ENCODE measurements at places on chromosomes 7 and 10. TPM values are rescaled to one million over a fixed set of nuclear protein-coding genes. Genes with fewer than 3 reads are reported as not detected.
A peak's percentile ranks its signal among the peaks of the same experiment; 100 is the strongest.

The SPDYE9 gene
- total RNA-seq: not detected

The PSMC2 gene
- total RNA-seq: 131 TPM

The ACSM6 gene
- not detected for total RNA-seq

The ABHD11 gene
- 16.3 TPM for total RNA-seq

The AGAP9 gene
- 7.6 TPM for total RNA-seq

The VWA2 gene
- total RNA-seq: 2.0 TPM

The NEURL1 gene
- total RNA-seq: 3.8 TPM

The JCAD gene
- 2.3 TPM for total RNA-seq

The HK1 gene
- total RNA-seq: 197 TPM

The MORN4 gene
- total RNA-seq: 17.6 TPM

DNA sequence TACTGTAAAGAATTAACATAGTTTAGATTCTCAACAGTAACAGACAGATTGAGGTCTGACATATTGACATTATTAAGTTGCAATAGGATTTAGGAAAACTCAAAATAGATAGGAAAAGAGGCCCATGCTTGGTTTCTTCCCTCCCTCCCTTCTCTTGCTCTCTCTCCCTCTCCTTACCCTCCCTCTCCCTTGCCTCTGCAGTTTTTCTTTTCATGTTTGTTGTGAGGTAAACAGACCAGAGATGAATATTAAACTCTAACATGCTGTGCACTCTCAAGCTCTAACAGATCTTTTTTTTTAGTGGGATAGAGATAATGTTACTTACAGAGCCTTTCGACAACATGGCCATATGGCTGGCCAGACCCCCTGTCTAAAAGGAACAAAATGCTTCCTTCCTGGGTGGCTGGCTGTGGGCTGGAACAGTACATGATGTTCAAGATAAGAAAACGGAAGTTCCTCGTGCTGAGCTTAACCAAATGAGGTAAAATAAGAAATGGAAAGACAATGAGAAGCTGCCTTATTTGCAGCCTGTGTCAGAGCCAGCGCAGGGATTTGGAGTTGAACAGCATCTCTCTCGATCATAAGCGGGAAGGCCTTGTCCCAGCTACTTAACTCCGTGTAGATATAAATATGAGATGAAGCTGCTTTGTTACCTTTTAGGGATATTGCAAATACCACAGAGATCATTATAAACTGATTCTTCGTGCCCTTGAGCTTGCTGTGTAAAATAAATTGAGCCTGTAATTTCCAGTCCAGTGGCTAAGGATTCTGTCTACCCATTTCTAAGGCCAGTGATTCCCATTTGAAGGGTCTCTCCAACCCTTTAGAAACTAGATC lies 391.9 kb upstream of the NPVF start:
- H3K27me3 ChIP-seq: no peaks in the 10 kb centered on the region
- no peak overlapping the region for H3K27ac ChIP-seq
- no peaks in the 10 kb centered on the region for H3K36me3 ChIP-seq

DNA sequence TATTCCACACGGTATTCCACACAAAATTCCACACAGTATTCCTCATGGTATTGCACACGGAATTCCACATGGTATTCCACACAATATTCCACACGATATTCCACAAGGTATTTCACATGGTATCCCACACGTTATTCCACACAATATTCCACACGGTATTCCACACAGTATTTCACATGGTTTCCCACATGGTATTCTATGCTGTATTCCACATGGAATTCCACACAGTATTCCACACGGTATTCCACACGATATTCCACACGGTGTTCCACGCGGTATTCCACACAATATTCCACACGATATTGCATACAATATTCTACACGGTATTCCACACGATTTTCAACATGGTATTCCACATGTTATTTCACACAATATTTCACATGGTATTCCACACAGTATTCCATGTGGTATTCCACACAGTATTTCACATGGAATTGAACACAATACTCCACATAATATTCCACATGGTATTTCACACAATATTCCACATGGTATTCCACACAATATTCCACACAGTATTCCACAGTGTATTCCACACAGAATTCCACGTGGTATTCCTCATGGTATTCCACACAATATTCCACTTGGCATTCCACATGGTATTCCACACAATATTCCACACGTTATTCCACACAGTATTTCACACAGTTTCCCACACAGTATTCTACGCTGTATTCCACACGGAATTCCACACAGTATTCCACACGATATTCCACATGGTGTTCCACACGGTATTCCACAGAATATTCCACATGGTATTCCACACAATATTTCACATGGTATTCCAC lies 136.0 kb upstream of the CHST15 start:
- H3K27me3 ChIP-seq: no peaks in the 10 kb centered on the region
- no peaks in the 10 kb centered on the region for H3K4me1 ChIP-seq
- no peak overlapping the region for H3K4me3 ChIP-seq
- no peaks in the 10 kb centered on the region for H3K36me3 ChIP-seq
- no peak overlapping the region for H3K27ac ChIP-seq
- DNase-seq: no peak

- DNase-seq: no peak
- peaks cover 22% of the 10 kb centered on the region for H3K4me1 ChIP-seq
- no peak overlapping the region for H3K27ac ChIP-seq
- H3K36me3 ChIP-seq: no peaks in the 10 kb centered on the region
- no peaks in the 10 kb centered on the region for H3K27me3 ChIP-seq
- H3K4me3 ChIP-seq: no peak overlapping the region
Observed at GRCh38 chr10:110076559-110077318, 69.0 kb downstream of the ADD3 start.

GRCh38 chr7:133135451-133135850 lies 53.6 kb upstream of the CHCHD3 start:
- no peaks in the 10 kb centered on the region for H3K27me3 ChIP-seq
- H3K27ac ChIP-seq: no peak overlapping the region
- H3K36me3 ChIP-seq: no peaks in the 10 kb centered on the region
- no peak overlapping the region for H3K4me3 ChIP-seq
- no peak for DNase-seq
- no peaks in the 10 kb centered on the region for H3K4me1 ChIP-seq

GRCh38 chr7:43584195-43584586 lies 1.3 kb downstream of the STK17A start:
- no peak overlapping the region for H3K27ac ChIP-seq
- H3K4me1 ChIP-seq: peaks cover 10% of the 10 kb centered on the region
- H3K36me3 ChIP-seq: no peaks in the 10 kb centered on the region
- peaks cover 10% of the 10 kb centered on the region for H3K27me3 ChIP-seq
- H3K4me3 ChIP-seq: peak overlapping the region; percentile 72
- DNase-seq: no peak

- DNase-seq: peak; percentile 92
- H3K4me3 ChIP-seq: no peak overlapping the region
- no peaks in the 10 kb centered on the region for H3K4me1 ChIP-seq
- no peaks in the 10 kb centered on the region for H3K36me3 ChIP-seq
- no peak overlapping the region for H3K27ac ChIP-seq
- H3K27me3 ChIP-seq: no peaks in the 10 kb centered on the region
Observed at GRCh38 chr10:15744217-15744865, 24.6 kb upstream of the ITGA8 start.

DNA sequence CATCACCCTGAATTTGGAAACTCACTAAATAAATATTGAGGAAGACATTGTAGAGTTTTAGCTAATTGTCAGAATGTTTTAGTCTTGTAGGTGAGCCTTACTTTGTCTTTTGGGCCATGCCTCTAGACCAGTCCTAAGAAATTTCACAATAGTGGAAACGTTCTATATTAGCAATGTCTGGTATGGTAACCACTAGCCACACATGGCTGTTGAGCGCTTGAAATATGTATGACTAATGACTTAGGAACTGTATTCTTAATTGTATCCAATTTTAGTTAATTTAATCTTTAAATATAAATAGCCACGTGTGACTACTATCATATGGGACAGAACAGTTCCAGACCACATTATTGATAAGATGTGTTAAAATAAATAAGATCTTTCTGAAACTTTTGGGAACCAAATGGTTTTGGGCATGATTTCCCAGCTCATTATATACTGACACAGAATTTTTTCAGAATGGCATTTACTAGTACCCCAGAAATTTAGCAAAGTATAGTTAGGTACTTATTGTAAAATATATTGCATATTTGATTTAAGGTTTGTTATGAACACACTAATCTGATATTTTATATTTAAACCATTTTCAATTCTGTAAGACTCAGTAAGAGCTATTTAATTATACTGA lies 95.0 kb downstream of the VPS50 start:
- no peaks in the 10 kb centered on the region for H3K27me3 ChIP-seq
- H3K27ac ChIP-seq: no peak overlapping the region
- no peaks in the 10 kb centered on the region for H3K4me1 ChIP-seq

GRCh38 chr10:50517626-50518025 lies 106.1 kb downstream of the SGMS1 start:
- no peak overlapping the region for H3K4me3 ChIP-seq
- H3K27ac ChIP-seq: no peak overlapping the region
- H3K36me3 ChIP-seq: no peaks in the 10 kb centered on the region
- no peak for DNase-seq
- H3K27me3 ChIP-seq: no peaks in the 10 kb centered on the region

DNA sequence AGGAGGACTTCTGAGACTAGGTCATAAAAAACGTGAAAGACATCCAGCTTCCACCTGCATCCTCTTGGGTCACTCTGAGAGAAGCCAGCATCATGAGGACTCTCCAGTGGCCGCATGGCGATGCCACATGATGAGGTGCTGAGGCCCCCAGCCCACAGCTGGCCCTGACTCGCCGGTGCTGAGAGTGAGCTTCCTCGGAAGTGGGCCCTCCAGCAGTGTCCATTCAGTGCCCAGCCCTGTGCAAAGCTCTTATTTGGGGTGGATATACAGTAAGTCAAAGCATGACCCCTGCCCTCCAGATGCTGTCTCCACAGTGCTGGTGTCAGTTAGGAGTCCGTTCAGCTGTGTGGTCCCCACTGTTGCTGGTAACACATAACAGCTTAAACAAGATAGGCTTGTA lies 93.6 kb upstream of the CHST15 start:
- DNase-seq: no peak
- no peak overlapping the region for H3K27ac ChIP-seq
- H3K4me3 ChIP-seq: no peak overlapping the region
- H3K4me1 ChIP-seq: no peaks in the 10 kb centered on the region

DNA sequence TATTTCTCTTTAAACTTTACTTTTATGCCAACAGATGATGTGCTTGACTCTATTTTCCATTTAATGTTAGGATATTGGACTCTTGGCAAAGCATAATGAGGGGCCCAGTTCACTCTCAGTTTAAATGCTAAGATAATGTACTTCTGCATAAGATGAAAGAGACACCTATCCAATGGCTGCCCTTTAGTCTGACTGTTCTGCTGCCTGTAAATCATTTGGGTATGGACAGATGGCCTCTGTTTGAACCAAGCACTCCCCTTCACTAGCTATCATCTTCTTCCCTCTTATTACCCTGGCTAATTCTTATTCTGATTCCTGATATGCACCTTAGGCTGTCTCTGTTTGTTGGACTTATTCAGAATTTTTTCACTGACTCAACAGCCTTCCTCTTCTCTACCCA lies 72.1 kb downstream of the SEM1 start:
- H3K27me3 ChIP-seq: no peaks in the 10 kb centered on the region
- no peak for DNase-seq
- no peak overlapping the region for H3K27ac ChIP-seq
- H3K4me3 ChIP-seq: no peak overlapping the region
- no peaks in the 10 kb centered on the region for H3K36me3 ChIP-seq

GRCh38 chr10:116667484-116667883 lies 46.7 kb downstream of the PNLIPRP2 start:
- no peak for DNase-seq
- H3K4me1 ChIP-seq: peaks cover 21% of the 10 kb centered on the region
- H3K4me3 ChIP-seq: no peak overlapping the region
- H3K36me3 ChIP-seq: peaks cover 3% of the 10 kb centered on the region
- H3K27ac ChIP-seq: no peak overlapping the region
- H3K27me3 ChIP-seq: no peaks in the 10 kb centered on the region

- H3K27me3 ChIP-seq: no peaks in the 10 kb centered on the region
- H3K36me3 ChIP-seq: no peaks in the 10 kb centered on the region
- no peak overlapping the region for H3K27ac ChIP-seq
- DNase-seq: no peak
Observed at GRCh38 chr7:98217623-98218582, 6.7 kb downstream of the BHLHA15 start.

- DNase-seq: no peak
- no peak overlapping the region for H3K27ac ChIP-seq
- no peak overlapping the region for H3K4me3 ChIP-seq
- H3K36me3 ChIP-seq: no peaks in the 10 kb centered on the region
Observed at GRCh38 chr10:66552331-66552730, 373.5 kb upstream of the LRRTM3 start.

GRCh38 chr7:68718097-68718551 lies 880.2 kb upstream of the AUTS2 start:
- no peak for DNase-seq
- H3K27me3 ChIP-seq: no peaks in the 10 kb centered on the region
- no peaks in the 10 kb centered on the region for H3K4me1 ChIP-seq
- no peaks in the 10 kb centered on the region for H3K36me3 ChIP-seq

GRCh38 chr7:76292213-76292573 lies 10.3 kb upstream of the HSPB1 start:
- no peak overlapping the region for H3K27ac ChIP-seq
- H3K4me1 ChIP-seq: peaks cover 23% of the 10 kb centered on the region
- H3K27me3 ChIP-seq: no peaks in the 10 kb centered on the region
- peak overlapping the region; percentile 32 for H3K4me3 ChIP-seq
- H3K36me3 ChIP-seq: no peaks in the 10 kb centered on the region
- no peak for DNase-seq

DNA sequence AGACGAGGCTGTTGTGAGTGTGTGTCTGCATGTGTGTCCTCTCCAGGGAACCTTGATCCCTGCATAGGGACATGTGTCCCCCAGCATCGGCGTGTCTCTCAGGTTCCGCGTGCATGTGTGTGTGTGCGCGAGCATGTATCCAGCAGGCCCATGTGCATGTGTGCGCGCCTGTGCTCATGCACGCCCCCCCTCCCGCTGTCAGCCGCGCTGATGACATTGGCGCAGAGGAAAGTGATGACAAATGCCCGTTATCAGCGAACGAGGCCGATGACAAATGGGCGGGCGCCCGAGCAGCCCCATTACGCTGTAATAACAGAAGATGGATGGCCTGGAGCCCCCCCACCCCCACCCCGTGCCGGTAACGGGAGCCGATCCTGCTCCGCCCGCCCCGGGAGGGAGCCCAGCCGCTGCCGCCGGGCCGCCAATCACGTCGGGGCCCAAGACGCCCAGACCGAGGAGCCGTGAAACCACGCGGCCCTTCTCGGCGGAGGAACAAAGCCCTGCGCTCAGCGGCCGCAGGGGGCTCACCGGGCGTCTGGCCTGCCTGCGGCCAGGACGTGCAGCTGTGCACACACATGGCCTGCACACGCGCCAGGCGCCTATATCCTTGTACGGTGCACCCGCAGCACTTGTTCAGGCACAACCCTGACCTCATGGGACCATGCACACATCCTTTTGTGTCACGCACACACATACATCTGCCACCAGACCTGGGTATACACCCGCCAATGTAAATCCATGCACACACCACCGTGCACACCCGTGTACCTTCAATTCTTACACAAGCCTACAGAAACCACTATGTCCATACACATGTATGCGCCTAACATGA lies 21.5 kb downstream of the POLL start:
- H3K27ac ChIP-seq: no peak overlapping the region
- H3K27me3 ChIP-seq: peaks cover 57% of the 10 kb centered on the region

- H3K4me3 ChIP-seq: no peak overlapping the region
- H3K27ac ChIP-seq: no peak overlapping the region
- H3K4me1 ChIP-seq: no peaks in the 10 kb centered on the region
Observed at GRCh38 chr10:75935650-75936400, 504.4 kb downstream of the LRMDA start.
